A549 treated with ZK216348 at 1 μM for 4 hours (cell line): ENCODE measurements at places on chromosomes 2 and 18. TPM values are rescaled to one million over a fixed set of nuclear protein-coding genes. Genes with fewer than 3 reads are reported as not detected.

The EPAS1 gene
- total RNA-seq: 87.7 to 124 TPM (median 120 TPM) in 5 replicates

The SRD5A2 gene
- 0.04 to 0.06 TPM (median 0.06 TPM) in 3 of 5 replicates, not detected in the others for total RNA-seq

The POTEI gene
- not detected in 5 replicates for total RNA-seq

The RGPD8 gene
- total RNA-seq: 2.0 to 4.1 TPM (median 2.7 TPM) in 5 replicates

The PSMG2 gene
- 60.5 to 79.8 TPM (median 68.7 TPM) in 5 replicates for total RNA-seq

The HRH4 gene
- total RNA-seq: not detected in 5 replicates

The ZSWIM2 gene
- not detected in 5 replicates for total RNA-seq

The GPR155 gene
- 0.09 to 1.1 TPM (median 0.39 TPM) in 5 replicates for total RNA-seq

The ASB18 gene
- not detected in 5 replicates for total RNA-seq

The DBI gene
- total RNA-seq: 375 to 570 TPM (median 386 TPM) in 5 replicates

The DLX1 gene
- total RNA-seq: 2.6 to 3.7 TPM (median 3.2 TPM) in 5 replicates

The FHOD3 gene
- total RNA-seq: 2.3 to 3.5 TPM (median 2.8 TPM) in 5 replicates

The SLC11A1 gene
- total RNA-seq: 0.16 to 0.66 TPM (median 0.16 TPM) in 5 replicates

The TYW5 gene
- 5.6 to 10.8 TPM (median 7.6 TPM) in 5 replicates for total RNA-seq

The RESP18 gene
- not detected in 5 replicates for total RNA-seq

The CPO gene
- 0.13 TPM in 1 of 5 replicates, not detected in the others for total RNA-seq

The THSD7B gene
- not detected in 5 replicates for total RNA-seq

The RGPD4 gene
- total RNA-seq: 0.04 to 0.16 TPM (median 0.10 TPM) in 4 of 5 replicates, not detected in the other

The IL36RN gene
- 0.06 to 0.13 TPM in 2 of 5 replicates, not detected in the others for total RNA-seq

The MAP3K19 gene
- not detected in 5 replicates for total RNA-seq

The LOXHD1 gene
- total RNA-seq: not detected in 5 replicates

The TPO gene
- total RNA-seq: 0.13 to 0.29 TPM (median 0.13 TPM) in 3 of 5 replicates, not detected in the others

The SERPINB11 gene
- total RNA-seq: 0.13 TPM in 1 of 5 replicates, not detected in the others

The RND3 gene
- total RNA-seq: 48.7 to 72.5 TPM (median 58.7 TPM) in 5 replicates

The UGT1A3 gene
- total RNA-seq: 0.12 to 0.19 TPM (median 0.17 TPM) in 3 of 5 replicates, not detected in the others

The CFC1 gene
- not detected in 5 replicates for total RNA-seq

The SULT1C4 gene
- 0.27 TPM in 1 of 5 replicates, not detected in the others for total RNA-seq

The NTSR2 gene
- total RNA-seq: not detected in 5 replicates

The C2orf80 gene
- total RNA-seq: not detected in 5 replicates

The GCG gene
- not detected in 5 replicates for total RNA-seq

The RGPD3 gene
- total RNA-seq: 0.11 to 0.20 TPM (median 0.14 TPM) in 5 replicates

The PLEKHM3 gene
- total RNA-seq: 1.9 to 3.1 TPM (median 2.6 TPM) in 5 replicates

The CNOT9 gene
- total RNA-seq: 40.6 to 45.6 TPM (median 43.6 TPM) in 5 replicates

The TUBB8B gene
- total RNA-seq: not detected in 5 replicates

The C18orf54 gene
- 1.7 to 4.3 TPM (median 3.3 TPM) in 5 replicates for total RNA-seq

The HOXD10 gene
- total RNA-seq: 5.5 to 7.6 TPM (median 6.7 TPM) in 5 replicates

The IL1A gene
- total RNA-seq: 0.07 to 0.37 TPM (median 0.22 TPM) in 3 of 5 replicates, not detected in the others

The WDR12 gene
- 59.4 to 86.1 TPM (median 70.7 TPM) in 5 replicates for total RNA-seq

The PTPRN gene
- 1.1 to 1.8 TPM (median 1.4 TPM) in 5 replicates for total RNA-seq

The CAVIN2 gene
- 21.7 to 41.3 TPM (median 35.6 TPM) in 5 replicates for total RNA-seq

The FER1L5 gene
- total RNA-seq: not detected in 5 replicates

The COLEC11 gene
- 0.39 to 1.4 TPM (median 0.47 TPM) in 5 replicates for total RNA-seq

The SCN7A gene
- not detected in 5 replicates for total RNA-seq

The OTX1 gene
- 2.2 to 4.5 TPM (median 4.1 TPM) in 5 replicates for total RNA-seq

The C2orf81 gene
- total RNA-seq: 2.1 to 3.7 TPM (median 3.0 TPM) in 5 replicates

The COL4A3 gene
- total RNA-seq: 0.28 to 1.3 TPM (median 0.82 TPM) in 5 replicates

The AGBL5 gene
- 23.4 to 35.7 TPM (median 31.9 TPM) in 5 replicates for total RNA-seq

The ZDBF2 gene
- 0.68 to 1.7 TPM (median 1.1 TPM) in 5 replicates for total RNA-seq

The VSNL1 gene
- not detected in 5 replicates for total RNA-seq

The NPHP1 gene
- 5.4 to 11.7 TPM (median 8.1 TPM) in 5 replicates for total RNA-seq

The KIAA2012 gene
- not detected in 5 replicates for total RNA-seq
